Activated CD4-positive, alpha-beta memory T cell treated with anti-CD3 and anti-CD28 coated beads for 36 hours (primary cell): ENCODE measurements at places on chromosomes 11 and 22. TPM values are rescaled to one million over a fixed set of nuclear protein-coding genes. Genes with fewer than 3 reads are reported as not detected.

DGCR6 gene
- 0.95 TPM for total RNA-seq

NCF4 gene
- total RNA-seq: 8.7 TPM

EIF3L gene
- 656 TPM for total RNA-seq

MYBPC3 gene
- total RNA-seq: not detected

MMP12 gene
- not detected for total RNA-seq

TRIM44 gene
- 30.0 TPM for total RNA-seq

CTSD gene
- total RNA-seq: 58.7 TPM

SLN gene
- not detected for total RNA-seq

OR8A1 gene
- total RNA-seq: not detected

- peak; percentile 49 for DNase-seq
These were observed 13.4 kb upstream of the GRK2 start for GRCh38 chr11:67252831-67253239.

GRCh38 chr11:111514216-111515031 lies at the start of gene HOATZ:
Gene HOATZ (plus strand): TSS chr11:111514778. CDS start chr11:111514785, 7 bp downstream.
- DNase-seq: no peak

- DNase-seq: no peak
These were observed 169.3 kb downstream of the CASP12 start for GRCh38 chr11:104728927-104729326.

GRCh38 chr22:42184852-42185251 lies 54.2 kb upstream of the CYP2D6 start:
- DNase-seq: peak; percentile 62

DNA sequence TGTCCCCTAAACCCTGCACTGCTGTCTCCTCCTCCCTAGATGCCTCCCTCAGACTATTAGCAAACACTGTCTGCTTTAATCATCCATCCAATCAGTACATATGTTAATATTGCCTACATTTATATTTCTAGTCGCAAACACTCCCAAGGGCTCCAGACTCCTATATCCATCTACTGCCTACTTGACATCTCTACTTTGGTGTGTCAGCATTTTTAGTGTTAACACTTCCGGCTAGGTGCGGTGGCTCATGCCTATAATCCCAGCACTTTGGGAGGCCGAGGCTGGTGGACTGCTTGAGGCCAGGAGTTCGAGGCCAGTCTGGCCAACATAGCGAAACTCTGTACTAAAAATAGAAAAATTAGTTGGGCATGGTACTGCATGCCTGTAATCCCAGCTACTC lies 5.5 kb upstream of the THOC5 start:
- DNase-seq: no peak

DNA sequence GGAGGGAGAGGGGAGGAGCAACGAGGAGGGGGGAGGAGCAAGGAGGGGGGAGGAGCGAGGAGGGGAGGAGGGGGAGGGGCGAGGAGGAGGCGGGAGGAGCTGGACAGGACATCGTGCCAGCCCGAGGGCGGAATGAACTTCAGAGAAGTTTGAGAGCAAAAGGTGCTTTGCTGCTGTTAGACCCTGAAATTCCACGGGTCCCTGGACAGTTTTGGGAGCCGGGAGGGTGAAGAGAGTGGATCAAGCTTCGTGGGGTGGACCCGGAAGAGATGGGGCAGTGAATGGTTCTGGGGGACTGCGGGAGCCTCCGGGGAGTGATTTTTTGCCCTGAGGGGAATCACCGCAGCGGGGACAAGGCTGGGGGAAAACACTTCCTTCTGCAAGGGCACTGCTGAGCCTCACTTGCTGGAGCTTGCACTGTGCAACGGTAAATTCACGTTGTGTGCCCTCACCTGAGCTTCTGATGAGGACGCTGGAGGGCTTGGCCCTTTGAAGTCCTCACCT lies 10.7 kb upstream of the NLRP6 start:
- peak; percentile 78 for DNase-seq

DNA sequence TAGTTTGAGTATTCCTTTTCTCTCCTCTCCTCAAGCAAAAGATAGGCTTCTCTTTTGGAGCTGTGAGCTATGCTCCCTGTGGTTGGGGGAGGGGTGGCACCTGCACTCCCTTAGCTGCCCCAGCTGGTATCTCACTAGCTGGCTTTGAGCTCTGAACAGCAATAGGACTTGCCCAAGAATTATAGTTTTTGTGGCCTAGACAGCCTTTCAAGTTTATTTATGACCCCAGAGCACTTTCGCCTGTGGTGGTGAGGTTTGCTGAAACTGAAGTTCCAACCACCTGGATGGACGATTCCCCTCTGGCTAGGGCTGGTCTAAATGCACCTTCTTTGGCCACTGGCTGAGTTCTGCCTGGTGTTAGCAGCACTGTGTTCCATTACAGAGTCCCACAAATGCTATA lies 37.1 kb upstream of the SLC37A2 start:
- DNase-seq: no peak

GRCh38 chr11:83172551-83172950 lies 15.6 kb downstream of the PCF11 start:
- DNase-seq: peak; percentile 29

DNA sequence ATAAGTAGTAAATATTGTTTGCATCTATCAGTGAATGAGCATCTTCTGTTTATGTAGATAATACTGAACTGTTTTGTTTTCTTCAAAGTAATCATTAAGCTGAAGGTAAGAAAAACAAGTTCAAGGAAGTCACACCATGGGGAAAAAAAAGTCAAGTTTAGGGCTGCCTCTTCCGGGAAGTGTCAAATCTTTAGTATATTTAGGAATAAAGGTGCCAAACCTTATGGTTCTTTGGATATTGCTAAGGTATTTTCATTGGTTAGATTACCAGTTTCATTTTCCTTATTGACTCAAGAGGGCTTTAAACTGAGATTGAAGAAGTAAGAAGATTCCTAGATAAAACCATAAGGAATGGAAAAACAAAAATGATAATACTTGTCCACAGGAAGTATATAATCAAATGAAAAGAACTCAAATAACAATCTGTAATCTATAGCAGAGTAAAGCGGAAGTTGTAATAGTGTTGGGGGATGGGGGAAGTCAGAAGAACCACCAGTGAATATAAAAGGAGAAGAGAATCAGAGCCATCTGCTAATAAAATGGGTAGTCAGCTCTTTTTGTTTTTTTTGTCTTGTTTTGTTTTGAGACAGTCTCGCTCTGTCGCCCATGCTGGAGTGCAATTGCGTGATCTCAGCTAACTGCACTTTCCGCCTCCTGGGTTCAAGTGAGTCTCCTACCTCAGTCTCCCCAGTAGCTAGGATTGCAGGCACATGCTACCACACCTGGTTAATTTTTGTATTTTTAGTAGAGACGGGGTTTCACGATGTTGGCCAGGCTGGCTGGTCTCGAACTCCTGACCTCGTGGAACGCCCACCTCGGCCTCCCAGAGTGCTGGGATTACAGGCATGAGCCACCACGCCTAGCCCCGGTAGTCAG lies 2.3 kb downstream of the ATM start:
- DNase-seq: peak; percentile 51

DNA sequence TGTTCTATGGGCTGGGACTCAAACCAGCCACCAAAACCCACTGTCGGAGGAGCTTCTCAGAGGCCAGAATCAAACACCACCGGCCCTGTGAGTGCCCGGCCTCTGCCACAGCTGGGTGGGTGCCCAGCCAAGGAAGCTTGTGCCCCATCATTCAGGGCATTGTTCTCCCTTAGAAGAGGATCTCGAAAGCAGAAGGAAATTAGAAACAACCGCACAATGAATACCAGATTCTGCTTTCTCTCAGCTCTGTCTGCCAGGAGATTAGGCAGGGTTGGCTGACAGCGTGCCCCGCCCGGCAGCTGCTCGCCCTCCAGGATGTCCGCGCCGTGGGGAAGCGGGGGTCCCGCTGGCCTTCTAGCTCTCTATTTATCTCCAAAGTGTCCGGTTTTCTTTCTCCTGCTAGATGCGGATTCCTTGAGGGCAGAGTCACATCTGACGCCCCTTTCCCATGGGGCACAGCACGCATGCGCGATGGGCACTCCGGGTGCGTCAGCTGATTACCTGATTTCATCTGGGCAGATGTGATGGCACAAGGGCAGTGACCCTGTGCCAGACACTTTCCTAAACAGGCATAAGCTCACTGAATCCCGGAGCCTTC lies 25.5 kb downstream of the SCGB1A1 start:
- peak; percentile 61 for DNase-seq

DNA sequence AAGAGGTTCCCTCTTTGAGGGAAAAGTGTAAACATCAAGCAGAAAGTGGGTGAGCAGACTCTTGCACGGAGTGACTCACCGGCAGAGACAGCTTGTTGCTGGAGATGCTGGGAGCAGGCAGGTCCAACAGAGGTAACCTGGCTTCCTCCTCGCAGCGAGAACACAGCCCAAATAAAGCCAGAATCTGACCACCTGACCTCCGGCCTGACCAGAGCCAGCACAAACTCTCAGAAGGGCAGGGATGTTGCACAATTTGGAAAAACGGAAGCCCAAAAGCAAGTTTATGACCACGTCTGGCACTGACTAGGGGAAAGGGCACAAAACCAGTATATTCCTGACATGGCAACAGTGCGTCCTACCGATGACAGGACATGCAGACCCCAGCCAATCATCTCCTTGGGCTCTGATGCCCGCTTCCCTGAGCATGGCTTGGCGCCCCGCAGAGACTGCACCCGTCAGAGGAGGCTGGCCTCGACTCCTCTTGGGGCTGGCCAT lies 5.4 kb downstream of the SMCO4 start:
- no peak for DNase-seq

DNA sequence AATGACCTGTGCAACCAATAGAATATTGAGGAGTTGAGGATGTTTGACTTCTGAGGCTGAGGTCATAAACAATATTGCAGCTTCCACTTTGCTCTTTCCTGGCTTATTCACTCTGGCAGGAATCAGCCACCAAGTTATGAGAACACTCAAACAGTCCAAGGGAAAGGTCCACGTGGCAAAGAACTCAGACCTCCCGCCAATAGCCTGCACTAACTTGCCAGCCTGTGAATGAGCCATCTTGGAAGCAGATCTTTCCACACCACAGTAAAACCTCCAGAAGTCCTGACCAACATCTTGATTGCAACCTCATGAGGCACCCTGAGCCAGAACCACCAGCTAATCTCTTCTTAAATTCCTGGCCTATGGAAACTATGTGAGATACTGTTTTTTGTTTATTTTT lies 22.7 kb upstream of the PICALM start:
- DNase-seq: no peak

DNA sequence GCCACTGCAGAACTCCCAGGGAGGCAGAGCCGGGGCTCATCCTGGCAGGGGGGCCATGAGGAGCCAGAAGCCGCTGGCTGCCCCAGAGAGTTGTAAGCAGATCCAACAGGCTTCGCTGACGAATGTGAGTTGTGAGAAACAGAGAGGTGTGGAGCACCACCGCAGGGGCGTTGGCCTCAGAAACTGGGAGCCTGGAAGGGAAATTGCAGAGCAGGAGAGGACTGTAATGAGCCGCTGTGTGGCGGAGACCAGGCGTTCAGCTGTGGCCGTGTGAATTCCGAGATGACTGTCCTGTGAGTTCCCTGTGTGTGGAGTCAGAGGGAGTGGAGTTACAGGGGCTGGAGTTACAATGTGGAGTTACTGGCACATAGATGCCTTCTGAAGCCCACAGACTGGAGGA lies 27.7 kb upstream of the ETS1 start:
- DNase-seq: no peak

GRCh38 chr22:29816128-29816527 lies 21.9 kb downstream of the ASCC2 start:
- no peak for DNase-seq

DNA sequence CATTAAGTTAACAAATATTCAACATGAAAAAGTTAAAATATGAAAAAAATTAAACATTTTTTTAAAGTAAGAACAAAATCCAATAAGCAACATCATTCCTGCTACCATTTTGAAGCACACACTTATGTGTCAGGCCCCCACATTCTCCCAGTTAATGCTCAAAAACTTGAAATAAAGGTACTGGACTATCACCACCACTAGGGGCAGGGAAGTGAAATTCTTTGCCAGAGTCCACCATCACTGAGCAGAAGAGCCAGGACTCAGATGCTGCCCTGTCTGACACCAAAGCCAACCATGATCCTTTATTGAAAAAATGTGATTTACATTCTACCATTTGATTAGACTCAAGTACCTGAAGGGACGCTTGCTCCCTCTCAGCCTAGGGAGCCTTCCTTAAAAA lies 39.1 kb downstream of the PITPNB start:
- no peak for DNase-seq

DNA sequence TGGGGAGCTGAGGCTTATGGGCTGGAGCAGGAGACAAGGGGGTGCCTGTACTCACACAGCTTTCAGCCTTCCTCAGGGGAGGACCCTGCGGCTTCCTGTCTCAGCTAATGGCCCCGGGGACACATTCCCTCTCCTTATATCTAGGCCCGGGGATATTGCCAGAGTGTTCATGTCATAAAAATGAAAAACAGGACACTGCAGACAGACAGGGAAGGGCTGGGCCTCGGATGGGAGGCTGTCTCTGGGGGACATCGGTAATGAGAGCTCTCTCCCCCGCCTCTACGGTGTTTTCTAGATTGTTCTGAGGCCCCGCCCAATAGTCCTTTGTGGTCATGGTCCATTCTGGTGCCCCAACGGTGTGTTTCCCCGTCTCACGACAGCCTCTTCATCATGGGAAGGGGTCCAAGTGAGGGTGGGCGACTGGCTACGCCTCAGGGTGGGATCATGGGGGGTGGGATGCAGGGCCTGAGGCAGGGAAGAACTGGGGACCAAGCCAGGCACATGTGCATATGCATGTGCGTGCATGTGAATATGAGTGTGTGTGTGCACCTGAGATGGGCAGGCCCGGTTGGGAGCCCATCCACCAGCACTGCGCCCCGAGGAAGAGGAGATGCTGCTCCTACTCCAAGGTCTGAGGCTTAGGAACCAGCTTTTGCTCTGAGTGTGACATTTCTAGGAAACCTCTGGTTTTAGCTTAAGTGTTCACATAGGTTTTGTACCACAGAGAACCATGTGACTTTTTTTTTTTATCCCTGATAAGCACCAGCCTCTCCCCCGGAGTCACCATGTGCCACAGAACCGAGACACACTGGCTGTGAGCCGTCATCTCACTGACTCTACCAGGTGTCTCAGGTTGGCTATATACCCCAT lies 5.3 kb downstream of the ARVCF start:
- no peak for DNase-seq

- DNase-seq: peak; percentile 1
These were observed 117.3 kb downstream of the KCNQ1OT1 start for GRCh38 chr11:2582351-2582945.

DNA sequence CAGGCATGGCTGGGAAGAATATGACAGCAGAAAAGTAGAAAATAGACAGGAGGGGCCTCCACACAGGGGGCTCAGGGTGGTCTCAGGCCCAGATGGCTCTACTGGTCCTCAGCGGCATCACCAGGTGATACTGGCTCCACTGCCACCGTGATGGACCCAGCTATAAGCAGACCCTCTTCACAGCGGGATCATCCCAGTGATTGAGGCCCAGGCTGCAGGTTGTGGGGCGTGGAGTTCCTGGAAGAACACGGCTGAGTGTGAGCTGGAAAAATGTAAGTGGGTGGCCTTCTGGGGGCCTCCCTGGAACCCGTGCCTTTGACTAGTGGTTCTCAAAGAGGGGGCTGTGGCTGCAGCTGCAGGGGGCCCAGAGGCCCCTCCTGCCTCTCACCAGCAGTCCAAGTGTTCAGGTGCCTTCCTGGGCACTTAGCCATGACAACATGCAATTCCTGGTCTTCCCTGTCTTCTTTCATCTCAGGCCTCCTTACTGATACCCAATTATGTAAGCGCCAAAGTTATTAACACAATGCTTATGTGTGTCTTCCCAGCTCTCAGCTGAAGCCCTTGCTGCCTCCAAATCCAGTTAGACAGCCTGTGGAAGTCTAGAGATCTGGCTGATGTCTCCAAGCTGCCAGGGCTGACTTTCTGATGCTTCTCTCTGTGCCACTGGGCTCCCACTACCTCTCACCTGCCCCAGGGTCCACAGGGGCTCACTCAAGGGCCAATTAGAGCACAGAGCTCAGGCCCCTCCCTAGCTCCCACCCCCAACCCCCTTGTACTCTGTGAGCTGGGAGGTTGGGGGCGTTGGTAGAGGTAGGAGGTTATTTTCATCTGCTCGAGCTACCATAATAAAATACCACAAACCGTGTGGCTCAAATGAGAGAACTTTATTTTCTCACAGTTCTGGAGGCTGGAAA lies 110.1 kb upstream of the LMO1 start:
- no peak for DNase-seq
